ENCODE measurements at places on chromosomes 7 and 10.

DNA sequence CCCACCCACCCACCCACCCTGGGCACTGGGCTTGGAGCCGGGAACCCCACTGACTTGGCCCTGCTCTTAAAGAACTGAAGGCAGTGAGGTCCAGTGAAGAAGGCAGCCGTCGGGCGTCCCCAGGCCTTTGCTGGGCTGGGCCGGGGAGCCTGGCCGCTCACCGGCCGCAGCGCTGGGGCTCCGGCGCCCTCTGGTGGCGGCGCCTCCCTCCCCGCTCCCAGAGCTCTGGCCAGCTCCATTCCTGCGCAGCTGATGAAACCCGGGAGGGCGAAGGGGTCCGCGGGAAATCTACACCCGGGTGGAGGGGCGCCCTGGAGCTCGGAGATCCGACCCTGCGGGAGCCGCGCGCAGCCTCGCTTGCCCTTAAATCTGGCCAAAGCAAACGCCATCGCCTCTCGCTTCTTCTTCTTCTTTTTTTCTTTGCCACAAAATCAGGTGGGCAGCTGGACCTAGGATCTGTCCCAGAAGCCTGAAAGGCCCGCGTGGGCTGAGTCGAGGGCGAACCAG, 1.7 kb upstream of the CXCL12 start:
- DNase-seq, result no peak

DNA sequence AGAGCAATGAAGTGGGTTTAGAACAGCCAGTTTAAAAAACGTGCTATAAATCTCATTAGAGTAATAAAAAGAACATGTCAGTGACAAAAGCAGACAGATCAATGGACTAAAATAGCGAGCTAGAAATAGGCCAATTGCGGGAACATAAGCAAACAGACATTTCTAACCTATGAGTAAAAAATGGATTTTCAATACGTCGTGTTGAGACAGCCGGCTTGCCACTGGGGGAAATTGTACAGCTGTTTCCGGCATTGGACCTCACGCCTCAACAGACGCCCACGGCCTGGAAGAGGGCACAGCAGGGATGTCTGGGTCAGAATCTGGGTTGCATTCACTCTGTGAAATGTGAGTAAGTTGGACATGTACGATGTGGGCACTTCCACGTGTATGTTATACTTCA, 92.9 kb downstream of the SVOPL start:
- no peak for DNase-seq

DNA sequence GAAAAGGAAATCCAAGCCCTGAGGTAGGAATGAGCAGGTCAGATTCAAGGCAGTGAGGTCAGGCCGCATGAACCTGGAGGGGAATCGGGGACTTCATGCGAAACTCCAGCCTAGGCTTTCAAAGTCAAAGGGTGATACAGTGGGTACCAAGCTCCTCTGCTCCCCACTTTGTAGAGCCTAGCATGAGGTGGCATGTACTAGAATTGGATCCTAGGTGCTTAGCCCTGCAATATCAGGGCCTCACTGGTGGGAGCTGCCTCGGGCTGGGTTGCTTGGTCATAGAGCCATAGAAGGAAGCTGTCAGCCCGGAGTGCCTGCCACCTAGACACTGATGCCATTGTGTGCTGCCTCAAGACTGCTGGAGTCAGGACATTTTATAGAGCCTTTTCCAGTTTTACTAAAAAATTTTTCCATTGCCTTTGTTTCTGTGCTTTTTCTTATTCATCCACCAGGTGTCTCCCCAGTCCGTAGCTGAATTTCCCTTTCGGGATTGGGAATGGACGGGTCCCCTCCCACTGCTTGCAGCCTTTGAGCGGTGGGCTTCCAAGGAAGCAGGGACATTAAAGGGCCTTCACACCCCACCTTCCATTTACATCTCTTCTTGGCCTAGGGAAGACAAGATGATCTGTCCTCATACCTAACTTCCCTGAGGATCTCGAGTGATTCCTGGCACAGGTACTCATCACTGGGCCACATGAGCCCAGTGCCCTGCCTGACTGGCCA, 5.5 kb upstream of the LZTS2 start:
- DNase-seq, result no peak

DNA sequence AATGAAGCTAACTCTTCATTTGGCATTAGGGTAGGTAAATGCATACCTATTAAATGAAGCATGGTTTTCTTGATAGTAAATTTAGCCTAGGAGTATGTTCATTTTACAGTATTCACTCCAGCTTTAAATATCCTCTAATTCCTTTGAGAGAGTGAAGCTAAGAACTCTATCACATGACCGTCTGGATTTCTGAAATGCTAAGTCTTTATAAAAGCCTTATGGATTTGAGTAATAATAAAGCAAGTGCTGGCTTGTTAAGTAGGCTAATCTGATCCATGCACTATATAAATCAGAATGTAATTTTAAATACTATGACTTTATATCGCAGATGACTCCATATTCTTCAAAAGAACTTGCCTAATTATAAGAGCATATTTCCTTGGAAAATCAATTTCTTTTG, 64.8 kb downstream of the REEP3 start:
- no peak for DNase-seq

DNA sequence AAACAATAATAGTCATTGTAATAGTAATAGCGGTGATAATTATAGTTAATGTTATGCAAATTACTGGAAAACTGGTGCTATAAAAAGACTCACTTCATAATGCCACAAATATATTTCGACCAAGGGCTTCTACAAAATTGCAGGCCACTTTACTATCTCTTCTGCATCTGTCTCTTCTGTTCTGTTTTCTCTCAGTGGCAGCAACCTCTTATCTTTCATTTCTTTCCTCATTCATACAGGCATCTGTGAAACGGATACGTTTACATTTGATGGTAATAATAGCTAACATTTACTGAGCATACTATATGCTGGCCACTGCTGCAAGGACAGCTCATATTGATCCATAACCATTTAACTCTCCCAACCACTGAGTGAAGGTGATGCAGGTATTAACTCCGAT, 537.4 kb upstream of the PFKP start:
- DNase-seq, result no peak

GRCh38 chr10:61612009-61612408, 50.7 kb upstream of the CABCOCO1 start:
- no peak for DNase-seq

- no peak for DNase-seq
Observed at GRCh38 chr7:27661811-27662489, 733 bp downstream of the HIBADH start.

DNA sequence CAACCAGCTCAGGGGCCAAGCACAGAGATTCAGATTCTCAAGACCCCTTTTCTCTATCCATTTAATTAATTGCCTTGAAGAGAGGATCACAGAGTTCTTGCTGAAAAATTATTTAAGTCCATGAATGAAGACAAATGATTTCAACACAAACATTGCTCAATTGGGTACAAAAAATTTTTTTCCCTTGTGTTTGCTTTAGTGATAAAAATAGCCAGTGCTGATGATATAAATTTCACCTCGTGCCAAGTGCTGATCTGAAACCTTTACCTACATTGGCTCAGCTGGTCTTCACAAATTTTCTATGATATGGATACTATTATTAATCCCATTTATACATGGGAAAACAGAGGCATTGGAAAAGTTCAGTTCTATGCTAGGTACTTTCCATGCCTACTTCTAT, 377.1 kb downstream of the NRG3 start:
- DNase-seq, result no peak

DNA sequence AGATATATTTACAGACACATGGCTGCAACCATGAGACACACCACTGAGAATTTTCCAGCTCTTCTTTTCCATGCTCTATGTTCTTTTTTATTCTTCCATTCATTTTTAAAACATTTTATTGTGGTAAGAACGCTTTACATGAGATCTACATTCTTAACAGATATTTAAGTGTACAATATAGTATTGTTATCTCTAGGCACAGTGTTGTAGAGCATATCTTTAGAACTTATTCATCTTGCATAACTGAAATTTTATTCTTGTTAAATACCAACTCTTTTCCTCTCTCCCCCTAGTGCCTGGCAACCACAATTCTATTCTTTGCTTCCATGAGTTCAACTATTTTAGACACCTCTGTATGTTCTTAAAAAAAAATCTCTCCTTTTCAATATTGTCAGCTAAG, 67.1 kb upstream of the HABP2 start:
- no peak for DNase-seq

GRCh38 chr10:98474628-98475027, 27.9 kb upstream of the HPS1 start:
- DNase-seq, result no peak

DNA sequence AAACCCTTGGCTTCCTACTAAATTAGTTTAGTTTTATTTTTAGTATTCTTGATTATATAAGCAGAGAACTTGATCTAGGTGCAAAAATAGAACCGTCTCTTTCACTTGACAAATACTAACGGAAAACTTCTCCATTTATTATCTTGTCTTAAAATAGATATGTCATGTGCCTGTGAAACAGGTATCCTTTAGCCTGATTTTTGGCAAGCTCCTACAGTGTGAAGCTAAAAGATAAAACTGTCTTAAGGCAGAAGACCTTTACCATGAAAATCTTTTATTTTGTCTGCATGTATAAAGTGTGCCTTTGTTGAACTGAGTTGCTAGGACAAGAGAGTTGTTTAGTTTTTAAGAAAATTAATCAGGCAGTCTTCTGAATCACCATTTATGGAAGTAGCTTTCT, 90.6 kb downstream of the CYP51A1 start:
- DNase-seq, result no peak

DNA sequence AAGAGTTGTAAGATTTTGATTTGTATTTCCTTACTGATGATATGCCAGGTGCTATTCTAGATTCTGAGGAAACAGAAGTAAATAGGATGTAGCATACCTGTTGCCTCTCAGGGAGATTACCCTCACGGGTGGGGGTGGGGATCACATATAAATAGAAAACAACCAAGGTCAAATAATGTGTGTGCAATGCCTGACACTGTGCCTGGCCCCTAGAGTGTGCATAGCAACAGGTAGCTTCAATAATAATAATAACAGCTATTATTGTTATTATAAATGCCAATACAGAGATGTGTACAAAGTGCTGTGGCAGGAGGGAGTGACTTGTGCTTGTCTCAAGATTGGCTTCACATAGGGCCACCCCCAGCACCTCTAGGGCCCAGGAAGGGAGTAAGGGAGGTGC, 24.0 kb downstream of the CNNM1 start:
- DNase-seq, result no peak

All from NCI-H2107 (cell line).